RCC 7860 (cell line): ENCODE measurements at places on chromosomes 3 and 15.

DNA sequence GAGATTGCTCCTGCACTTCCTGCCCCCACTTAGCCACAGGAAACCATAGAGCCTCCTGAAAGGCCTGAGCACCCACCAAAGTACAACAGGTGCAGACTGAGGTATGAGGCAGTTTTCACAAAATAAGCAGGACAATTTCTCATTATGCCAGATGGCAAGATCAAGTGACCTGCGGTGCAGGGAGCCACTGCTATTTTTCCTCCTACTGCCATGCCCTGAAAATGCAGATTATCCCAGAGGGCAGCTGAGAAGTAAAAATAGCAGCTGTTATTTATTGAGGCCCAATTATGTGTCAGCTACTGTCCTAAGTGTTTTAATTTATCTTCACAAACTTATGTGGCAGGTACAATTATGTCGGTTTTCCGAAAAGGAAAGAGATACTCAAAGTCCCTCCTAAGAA, 209.5 kb upstream of the ST8SIA2 start:
- DNase-seq, result no peak

DNA sequence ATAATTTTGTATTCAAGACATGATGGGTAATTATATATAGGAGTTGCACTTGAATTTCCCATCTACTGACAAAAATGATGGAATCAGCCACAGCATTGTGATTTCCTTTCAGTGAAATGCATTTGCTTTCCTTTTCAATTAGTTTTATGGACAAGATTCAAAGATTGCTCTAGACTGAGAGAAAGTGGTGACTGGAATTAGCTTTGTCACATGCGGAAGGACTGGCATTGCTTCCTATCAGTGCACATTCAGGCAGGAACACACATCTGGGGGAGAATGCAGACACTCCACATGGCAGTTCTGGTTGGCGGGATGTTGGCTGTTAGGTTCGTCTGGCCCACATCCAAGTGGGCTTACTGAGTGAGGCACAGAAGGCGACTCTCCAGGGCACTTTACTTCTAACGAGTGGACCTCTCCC, 399.3 kb upstream of the RGMA start:
- DNase-seq, result no peak

DNA sequence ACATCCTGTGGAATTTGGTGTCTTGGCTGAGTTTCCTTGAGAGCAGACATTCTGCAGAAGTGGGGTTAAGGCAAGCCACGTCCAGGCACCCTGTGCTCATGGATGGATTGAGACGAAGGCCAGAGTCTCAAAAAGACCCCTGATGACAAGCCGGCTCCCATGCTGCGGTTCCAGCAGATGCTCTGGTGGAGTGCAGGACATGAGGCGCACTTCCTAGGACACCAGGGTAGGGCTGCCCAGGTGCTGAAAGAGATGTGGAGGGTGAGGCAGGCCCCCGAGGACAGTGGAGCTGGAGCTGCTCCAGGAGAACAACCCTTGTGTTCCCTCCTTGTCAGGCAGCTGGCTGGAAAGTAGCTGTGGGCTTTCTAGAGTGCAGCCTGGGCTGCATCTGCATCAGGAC, 81.0 kb downstream of the ASB7 start:
- no peak for DNase-seq

DNA sequence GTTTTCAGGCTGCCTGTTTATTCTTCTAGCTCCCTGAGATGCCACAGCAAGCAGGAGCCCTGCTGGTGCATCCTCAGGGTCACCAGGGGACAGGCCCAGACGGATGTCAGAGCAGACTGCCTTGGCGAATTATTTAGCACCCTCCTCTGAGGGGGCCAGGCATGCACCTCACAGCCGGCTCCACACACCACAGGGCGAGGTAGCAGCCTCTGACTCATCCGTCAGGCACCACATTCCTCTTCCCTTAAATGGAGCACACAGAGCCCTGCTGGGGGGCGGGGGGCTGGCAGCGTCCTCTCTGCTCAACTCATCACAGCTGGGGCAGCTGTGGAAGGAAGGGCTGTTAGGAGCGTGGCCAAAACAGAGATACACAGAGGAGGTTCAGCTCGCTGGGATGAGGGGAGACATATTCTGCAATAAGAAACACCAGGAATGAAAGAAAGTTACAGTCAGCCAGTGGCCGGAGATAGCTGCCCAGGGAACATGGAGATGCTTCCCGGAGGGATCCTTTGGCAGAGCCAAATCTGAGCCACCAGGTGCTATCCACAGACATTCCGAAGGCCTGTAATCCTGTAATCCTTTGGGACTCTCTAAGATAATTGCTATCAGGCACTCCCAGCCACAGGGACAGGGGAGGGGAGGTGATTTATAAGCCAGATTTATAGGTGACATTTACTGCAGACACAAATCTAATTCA, 13.9 kb upstream of the PRICKLE2 start:
- peak; percentile 95 for DNase-seq
